Astrocyte of the cerebellum (primary cell): ENCODE measurements at places on chromosomes 7 and 10.

DNA sequence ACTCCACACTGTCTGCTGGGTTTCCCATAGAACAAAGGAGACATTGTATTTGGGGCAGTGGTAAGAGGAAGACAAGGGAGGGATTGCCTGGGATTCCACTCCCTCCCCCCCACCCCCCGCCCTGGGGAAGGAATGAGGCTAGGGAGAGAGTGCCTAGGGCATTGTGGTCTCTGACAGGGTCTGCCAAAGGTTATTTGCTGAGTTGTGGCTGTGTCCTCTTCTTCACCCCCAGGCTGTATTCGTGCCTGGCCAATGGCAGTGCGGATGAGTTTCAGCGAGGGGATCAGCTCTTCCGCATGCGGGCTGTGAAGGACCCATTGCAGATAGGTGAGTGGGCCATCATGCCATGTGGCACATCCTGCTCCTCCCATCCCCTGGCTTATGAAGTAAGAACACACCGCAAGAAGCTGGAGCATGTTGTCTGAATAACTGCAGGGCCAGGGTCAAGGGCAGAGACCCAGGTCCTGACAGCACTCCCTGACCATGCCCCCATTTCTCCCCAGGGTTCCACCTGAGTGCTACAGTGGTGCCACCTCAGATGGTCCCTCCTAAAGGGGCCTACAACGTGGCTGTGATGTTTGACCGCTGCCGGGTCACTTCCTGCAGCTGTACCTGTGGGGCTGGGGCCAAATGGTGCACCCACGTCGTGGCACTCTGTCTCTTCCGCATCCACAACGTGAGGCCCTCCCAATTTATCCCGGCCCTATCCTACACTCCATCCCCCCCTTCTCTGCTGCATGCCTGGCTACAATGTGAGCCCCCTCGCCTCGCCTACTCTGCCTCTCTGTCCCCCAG lies 3.7 kb downstream of the ZSWIM8 start:
- no peak for DNase-seq

DNA sequence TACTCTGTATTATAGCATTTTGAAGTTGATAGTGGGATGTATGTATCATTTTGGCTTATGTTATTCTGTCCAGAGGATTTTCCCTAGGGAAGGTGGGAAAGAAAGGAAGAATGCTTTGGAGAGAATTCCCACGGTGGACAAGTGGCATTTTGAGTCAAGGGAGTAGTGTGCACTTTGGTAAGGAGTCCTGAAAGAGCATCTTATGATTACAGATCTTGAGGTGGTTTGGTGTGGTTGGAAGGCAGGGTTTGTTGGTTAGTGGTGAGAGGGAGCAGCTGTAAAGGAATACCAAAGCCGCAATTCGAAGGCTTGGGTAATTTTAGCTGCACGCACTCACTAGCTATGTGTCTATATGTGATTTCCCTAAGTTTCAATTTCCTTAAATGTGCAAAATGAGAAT lies 16.1 kb downstream of the CCSER2 start:
- no peak for DNase-seq

DNA sequence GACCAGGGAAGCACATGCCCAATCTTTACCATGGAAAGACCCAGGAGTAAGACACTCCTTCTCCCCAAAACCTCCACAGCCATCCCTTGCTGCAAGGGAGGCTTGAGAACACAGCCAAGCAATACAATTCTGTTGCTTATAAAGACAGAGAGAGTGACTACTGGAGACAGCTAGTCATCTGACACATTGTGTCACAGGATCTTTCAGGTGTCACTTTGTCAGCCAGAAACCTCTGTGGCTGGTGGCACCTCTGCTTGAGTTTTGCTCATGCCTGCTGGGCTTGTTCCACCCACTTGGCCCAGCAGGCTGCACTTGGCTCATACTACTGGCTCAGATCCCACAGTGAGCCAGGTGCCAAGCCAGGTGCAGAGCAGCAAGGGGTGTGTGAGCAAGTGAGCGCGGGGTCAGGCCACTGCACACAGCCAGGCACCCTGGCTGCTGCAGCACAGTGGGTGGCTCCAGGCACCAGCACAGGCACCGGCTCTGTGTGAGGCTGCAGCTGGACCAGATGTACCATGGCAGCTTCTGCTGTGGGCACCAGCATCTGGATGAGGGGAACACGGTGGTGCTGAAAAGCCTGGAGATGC lies 12.4 kb upstream of the PRLHR start:
- DNase-seq = no peak

DNA sequence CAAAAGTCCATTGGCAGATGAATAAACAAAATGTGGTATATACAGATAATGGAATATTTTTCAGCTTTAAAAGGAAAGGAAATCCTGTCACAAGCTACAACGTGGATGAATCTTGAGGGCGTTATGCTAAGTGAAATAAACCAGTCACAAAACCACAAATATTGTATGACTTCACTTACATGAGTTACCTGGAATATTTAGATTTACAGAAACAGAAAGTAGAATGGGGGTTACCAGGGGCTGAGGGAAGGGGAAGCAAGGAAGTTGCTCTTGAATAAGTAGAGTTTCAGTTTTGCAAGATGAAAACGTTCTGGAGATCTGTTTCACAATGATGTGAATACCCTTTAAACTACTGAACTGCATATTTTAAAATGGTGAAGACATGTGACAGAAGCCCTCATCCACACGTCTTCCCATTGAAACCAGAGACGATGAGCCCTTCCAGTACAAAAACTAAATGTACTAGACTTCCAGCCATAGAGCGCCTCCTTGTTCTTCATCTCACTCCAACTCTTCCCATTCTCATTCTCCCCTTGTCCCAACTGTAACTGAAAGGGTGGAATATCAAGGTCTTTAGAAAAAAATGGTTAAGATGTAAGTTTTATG lies 62.4 kb downstream of the MICU1 start:
- no peak for DNase-seq

DNA sequence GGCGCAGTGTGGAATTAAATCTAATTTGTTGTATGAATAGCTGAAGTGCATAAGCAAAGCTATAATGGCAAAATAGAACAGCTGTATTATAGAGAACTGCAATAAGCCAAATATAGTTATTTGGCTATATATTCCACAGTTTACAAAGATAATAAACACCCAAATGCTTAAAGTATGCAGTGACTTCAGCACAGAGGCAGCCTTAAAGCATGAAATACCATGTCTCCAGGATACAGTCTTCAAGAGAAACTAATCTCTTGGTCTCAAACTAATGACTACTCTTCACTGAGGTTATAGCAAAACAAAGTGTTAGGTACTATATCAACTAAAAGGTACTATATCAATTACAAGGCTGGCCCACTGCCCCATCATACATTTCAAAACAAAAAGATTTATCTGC lies 48.0 kb downstream of the NT5C2 start:
- no peak for DNase-seq

DNA sequence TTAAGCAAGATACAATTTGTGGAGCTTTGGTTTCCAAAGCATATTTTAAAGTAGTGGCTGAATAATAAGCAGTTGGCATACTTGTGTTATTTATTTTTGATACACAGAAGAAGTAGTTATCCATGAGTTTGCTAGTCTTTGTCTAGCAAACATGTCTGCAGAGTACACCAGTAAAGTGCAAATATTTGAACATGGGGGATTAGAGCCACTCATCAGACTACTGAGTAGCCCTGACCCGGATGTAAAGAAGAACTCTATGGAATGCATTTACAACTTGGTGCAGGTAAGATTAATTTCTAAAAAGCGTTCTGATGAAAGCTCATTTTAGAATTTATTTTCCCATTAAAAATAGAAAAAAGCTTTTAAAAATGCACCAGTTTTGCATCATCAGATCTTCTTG lies 31.4 kb downstream of the ARMC3 start:
- DNase-seq = no peak

DNA sequence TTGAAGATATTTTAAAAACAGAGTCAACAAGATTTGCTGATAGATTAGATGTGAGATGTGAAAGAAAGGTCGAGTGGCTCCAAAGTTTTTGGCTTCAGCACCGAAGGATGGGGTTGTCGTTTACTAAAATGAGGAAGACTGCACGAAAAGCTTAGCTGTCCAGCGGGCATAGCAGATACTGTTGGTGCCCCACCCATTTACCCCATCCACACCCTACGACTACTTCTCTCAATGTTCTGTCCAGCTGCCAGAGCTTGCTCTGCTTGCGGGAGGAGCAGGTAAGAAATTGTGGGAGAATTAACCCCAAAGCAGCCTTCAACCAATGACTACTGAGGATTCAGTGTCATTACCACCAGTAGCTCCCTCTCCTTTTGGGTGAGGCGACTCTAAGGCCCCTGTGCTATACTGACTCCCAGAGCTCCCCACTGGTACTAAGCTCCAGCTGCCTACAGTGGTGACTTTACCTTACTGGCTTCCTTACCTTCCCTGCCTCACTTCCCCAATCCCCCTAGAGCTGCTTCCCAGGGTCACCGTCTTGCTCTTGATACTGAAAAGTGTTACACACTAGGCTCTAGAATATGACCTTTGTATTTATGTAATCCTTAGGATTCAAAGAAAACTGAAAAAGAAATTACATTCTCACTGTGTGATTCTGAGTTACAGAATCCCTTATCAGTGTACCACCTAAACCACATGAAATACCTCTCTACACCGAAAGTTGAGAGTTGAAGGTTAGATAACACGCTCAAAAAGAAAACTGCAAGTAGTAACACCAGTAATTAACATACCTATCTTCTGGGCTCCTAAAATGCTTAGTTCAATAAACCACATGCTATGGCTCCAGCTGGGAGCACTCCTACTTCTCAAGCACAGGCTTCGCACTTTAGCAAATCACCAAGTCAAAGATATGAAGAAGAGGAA lies 22.3 kb downstream of the CACUL1 start:
- no peak for DNase-seq

- no peak for DNase-seq
These were observed 9.1 kb downstream of the TSPAN14 start for GRCh38 chr10:80462981-80463741.

DNA sequence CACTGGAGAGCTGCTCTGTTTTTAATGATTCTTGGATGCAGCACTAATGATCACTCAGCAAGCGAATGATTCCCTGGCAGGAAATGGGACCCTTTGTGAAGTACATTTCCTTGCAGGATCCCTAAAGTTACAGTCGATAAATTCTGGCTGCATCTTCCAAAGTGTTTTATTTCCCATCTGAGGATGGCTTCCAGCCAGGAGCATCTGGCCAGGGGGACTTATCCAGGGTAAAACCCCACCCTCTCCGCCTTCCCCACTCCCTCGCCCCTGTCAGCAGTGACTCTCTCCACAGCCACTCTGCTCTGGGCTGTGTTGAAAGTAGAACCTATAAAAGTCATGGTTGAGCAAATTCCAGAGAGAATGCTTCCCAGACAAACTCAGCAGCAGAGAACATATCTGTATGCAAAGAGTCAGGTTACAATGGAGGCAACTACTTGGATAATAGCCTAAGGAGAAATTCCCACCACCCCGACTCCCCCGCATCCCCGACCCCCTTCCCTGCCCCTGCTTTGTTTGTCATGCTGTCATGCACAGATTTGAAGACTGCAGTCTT lies 111.0 kb upstream of the ANLN start:
- peak; percentile 31 for DNase-seq

- DNase-seq = no peak
These were observed 28.3 kb upstream of the EGR2 start for GRCh38 chr10:62844280-62845011.

GRCh38 chr7:34025600-34025999 lies 120.3 kb downstream of the BMPER start:
- DNase-seq = no peak

DNA sequence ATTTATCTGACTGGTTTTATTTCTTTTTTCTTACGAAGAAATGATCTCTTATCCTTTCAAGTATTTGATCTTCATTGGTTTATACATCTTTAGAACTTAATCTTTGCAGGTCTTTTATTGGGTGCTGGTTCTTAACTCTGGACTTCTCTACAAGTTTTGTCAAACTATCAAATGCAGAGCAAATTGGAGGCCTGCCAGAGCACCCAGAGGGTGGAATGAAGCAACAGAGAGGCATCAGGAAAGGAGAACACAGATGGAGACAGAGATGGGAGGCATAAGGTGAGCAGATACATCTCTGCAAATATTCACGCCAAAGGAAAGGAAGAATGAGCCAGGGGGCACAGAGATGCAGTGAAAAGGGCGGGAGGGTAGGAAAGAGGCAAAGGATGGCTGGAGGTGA lies 130.3 kb downstream of the PKD1L1 start:
- no peak for DNase-seq

GRCh38 chr10:79007421-79008319 lies 61.1 kb upstream of the ZMIZ1 start:
- DNase-seq = no peak

DNA sequence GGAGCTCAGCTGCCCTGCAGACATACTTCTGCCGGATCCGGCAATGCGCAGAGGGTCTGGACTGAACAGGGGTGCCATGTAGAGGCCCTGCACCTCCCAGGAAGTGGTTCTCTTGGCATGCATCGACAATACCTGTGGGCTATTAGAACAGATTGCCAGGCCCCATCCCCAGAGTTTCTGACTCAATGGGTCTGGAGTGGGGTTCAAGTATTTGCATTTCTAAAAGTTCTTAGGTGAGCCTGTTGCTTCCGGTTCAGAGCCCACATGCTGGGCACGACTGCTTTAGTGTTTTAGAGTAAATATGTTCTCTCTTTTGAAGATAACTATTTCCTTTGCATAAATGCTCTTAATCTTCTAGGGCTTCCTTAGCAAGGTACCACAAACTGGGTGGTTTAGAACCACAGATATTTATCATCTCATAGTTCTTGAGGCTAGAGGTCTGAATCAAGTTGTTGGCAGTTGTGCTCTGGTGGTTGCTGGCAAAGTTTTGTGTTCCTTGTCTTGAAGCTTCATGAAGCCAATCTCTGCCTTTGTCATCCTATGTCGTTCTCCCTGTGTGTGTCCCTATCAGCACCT lies 435.5 kb downstream of the TCERG1L start:
- DNase-seq = no peak

- DNase-seq = no peak
These were observed 11.7 kb downstream of the HUS1 start for GRCh38 chr7:47967708-47968107.

DNA sequence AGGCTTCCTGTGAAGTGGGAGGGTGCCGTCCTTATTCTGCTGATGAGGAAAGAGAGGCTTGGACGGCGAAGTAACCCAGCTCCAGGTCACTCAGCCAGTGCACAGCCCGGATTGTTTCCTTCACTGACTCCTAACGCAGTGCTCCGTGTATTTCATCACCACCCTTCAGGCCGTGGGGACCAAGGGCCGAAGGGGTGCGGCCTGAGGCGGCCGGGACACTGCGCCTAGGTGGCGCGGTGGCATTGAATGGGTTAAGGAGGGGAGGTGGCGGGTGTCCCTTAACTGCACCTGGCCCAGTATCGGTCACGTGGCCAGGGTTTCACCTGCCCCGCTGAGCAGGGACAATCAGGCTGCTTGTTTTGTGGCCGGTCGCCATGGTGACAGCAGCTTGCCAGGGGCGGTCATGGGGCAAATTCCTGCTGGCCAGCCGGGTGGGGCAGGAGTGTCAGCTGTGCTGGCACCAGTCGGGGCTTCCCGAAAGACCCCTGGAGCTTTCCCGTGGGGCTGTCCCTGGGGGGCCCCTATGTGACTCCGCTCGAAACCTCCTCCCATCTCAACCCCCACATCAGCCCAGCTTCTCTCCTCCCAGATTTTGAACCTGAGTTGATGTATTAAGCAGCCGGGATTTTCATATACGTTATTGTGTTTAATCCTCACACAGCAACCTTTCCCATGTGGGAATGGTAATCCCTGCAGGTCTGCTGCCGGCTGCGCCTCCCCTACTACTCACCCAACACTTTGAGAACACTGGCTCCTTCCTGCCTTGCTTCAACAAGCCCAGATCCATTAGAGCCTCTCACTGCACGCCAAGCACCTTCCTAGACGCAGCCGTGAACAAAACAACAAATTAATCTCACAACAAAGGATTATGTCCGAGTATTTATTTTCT lies 4.4 kb upstream of the ABHD11 start:
- DNase-seq = no peak
